Fibroblast of gingiva (primary cell): ENCODE measurements at places on chromosomes 6 and 20.

DNA sequence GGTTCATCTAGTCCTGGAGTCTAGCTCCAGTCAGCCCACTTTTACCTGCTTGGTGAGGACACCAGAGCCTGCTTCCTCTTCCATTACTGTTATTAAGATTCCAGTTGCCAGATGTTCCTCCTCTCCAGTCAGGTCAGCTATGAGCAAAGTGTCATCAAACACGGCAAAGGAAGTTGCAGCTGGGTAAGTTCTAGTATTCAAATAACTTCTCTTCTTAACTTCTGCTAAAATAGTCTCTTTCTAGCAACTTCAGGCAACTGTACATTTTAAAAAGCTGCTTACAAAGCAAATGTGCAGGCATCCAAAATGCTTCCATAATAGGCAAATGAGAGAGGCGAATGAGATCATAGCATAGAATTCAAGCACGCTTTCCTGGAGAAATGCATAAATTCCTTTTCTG is 18.4 kb upstream of the MRPS18A start:
- no peak for DNase-seq

- DNase-seq: no peak
Measured at GRCh38 chr6:163398815-163399214, 15.7 kb upstream of the QKI start.

DNA sequence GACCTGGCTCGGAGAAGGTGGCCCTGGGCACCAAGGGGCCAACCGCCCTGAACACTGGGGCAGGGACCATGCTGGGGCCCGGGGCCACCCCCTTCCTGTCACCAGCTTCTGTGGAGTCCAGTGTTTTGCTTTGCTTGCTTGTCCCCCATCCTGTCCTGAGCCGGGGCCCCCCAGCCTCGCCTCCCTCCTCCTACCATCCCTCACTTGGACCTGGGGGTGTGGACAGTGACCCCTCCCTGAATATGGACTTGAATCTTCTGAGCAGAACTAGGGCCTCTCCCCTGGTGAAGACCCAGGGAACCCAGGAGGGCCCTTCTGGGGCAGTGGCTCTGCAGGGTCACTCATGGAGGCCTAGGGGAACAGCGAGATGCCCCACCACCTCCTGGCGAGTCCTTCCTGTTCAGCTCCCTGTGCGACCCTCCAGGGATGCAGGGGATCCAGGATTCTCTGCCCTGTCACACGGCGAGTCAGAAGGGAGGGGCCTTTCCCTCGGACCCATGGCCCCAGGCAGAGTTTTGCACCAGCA is 41.6 kb downstream of the VSTM2L start:
- no peak for DNase-seq

DNA sequence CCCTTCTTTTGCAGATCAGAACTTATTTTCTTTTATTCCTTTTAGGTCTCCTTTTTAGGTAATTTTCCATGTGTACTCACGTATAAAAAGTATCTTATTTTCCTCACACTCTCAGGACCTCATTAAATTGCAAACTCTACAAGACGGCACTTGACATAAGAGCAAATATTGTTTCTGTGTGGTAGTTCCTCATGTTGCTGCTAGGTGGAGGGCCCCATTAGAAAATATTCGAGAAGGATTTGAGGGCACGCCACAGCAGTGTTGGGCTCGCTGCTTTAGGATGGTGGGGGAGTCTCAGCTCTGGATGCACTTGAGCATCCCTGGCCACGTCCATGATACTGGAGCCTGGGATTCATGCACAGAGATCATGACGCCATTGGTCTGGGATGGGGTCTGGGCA is 64.9 kb upstream of the ZFP64 start:
- no peak for DNase-seq

- no peak for DNase-seq
Measured at GRCh38 chr6:169779092-169779815, 27.8 kb downstream of the ERMARD start.

DNA sequence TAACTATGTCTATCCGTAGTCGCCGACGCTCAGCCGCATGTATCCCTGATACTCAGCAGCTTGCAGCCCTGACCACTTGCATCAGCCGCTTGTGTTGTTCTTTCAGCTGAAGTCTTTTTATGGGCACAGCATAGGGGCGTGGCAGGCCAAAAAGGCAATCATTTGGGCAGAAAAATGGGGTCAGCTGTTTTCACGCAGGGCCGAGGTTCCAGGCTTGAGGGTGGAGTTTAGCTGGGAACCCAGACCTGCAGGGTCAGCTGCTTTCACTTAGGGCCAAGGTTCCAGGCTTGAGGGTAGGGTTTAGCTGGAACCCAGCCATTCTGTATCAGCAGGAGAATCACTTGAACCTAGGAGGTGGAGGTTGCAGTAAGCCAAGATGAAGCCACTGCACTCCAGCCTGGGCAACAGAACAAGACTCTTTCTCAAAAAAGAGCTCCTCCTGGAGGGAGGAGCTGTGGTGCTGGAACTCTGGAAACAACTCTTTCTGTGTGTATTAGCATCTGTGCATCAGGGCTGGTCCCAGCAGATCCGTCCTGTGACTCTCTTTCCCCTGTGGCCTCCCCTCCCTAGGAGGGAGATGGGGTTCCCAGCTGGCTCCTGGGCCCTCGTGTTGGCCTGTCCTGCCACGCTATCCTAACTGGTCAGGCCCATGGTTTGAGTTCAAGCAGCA is 56.9 kb upstream of the PRND start:
- no peak for DNase-seq

- peak; percentile 22 for DNase-seq
Measured at GRCh38 chr20:39850246-39850645, 838.8 kb downstream of the MAFB start.

DNA sequence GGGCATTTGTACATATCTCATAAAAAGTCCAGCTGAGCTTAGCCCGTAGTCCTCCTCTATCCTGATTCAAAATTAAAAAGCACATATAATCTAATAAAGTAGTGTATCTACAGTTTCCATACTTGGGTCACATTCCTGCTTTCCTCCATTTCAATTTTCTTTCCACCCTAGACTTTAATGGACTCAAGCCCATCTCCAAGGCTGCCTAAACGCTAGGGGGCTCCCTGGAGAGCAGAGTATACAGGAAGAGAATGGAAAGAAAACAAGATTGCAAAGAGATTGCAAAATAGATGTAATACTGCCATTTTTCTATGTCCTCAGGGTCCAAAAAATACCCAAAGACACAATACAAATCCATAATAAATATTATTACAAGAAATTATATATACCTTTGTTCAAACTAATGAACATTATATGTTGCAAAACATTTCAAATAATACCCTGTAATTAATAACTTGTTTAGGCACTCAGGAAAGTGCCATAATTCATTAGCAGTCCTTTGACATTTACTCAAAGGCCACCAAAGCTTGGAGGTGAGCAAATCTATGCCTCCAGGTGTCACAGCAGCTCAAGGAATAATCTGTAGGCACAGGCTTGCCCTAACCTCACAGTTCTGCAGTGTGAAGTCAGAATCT is 2.4 kb upstream of the MCM3 start:
- DNase-seq: peak; percentile 59

DNA sequence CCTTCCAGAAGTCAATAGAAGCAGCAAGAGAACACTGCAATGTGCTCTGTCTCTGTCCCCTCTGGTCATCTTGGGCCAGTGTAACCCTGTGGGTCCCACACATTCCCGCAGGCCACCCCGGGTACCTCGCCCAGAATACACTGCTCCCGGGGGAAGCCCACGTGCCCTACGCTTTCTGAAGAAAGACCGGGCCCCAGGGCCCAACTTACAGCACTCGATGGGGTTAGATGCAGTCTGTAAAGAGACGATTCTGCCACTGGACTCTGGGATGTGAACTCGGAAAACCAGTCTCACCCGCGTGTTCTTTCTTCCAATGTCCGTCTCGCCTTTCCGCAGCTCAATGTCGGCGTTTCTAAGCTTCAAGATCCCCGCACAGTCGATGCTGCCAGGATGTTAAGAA is 68.7 kb downstream of the NFATC2 start:
- no peak for DNase-seq

DNA sequence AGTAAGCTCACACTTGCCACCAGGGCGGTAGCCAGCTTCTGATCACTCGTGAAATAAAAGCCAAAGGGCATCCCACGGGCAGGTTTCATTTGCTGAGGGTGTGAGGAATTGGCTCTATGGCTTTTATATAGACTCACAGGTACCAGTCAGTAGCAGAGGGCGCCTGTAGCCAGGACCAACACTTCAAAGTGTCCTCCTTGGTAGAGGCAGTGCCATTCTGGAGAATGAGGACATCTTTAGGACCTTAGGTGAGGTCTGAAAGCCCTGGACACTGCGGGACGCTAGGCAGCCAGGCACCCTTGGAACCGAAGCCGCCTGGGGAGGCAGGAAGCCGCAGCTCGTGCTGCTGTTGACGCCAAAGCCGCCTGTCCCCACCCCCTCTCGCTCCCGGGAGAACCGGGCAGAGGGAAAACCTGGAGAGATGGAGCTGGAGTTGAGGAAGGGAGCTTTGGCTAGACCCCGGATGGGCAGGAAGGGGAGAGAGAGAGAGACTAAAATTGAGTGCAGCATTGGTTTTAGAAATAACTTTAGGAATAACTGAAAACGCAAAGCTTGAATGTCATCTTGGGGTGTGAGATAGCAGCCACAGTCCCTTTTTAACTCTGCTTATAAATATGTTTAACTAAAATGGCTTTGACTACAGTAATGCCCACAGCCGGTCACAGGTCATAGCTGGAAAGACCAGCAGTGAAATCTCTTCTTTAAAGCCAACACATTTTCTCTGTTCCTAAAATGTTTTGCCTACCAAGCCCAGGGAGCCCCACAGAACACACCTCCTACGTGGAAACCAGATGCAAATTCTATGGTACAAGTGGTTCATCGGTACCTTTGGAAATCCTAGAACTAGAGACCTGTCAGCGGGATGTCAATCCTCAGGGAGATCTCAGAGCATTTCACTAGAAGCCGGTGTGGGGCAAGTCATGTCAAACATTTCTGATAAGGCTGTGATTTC is 128.5 kb upstream of the CDYL start:
- DNase-seq: peak; percentile 72

GRCh38 chr6:124927806-124928205 is 34.4 kb upstream of the RNF217 start:
- peak; percentile 8 for DNase-seq

GRCh38 chr20:41183831-41184230 is 46.5 kb downstream of the PLCG1 start:
- no peak for DNase-seq

DNA sequence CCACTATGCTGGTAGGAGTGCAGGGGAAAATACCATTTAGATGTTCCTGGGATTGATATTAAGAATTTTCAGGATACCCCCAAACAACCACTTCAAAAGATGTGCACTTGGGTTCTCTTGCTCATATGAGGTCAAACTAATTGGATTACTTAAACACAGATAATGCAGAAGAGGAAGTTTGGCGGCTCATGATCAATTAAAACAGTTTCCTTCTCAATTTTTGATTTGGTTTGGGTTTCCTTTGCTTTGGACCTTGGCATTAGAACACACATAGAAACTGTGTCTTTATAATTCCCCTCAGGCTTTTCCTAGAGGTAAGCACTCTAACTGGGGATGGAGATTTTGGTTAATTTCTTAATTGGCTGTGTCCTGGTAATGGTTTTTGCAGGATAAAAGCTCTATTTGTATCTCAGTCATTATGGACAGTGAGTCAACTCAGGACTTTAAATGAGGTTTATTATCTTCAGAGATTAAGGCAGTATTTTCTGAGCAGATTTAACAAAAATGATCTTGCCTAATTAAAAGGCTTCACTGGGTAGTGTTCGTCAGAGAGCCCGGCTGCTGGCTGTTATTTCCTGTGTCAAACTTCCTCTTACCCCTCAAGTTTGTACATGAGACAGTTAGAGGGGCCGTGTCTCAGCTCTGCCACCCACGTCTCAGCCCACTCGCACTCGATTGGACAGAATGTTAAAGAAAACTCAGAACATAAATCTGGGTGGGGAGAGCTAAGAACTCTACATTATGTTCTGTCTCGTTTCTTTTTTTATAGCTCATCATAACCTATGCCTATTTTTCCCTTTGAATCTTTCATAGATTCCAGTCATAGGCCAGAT is 50.3 kb upstream of the PREP start:
- no peak for DNase-seq

DNA sequence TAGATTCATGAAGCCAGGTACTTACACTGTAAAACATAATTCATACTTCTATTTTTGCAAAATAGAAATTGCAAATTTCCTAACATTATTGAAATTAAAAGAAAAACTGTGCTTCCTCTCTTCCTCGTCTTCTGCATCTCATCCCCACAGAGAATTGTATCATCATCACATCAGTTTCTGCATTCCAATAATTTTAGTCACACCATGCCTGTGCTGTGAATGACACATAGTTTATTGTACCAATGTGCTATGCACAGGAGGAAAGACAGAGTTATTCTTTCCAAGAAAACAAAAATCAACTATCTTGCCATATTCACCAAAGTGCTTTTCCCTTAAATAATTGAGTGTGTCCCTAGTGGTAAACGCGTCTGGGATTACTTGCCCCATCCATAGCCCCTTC is 38.1 kb upstream of the FAM135A start:
- DNase-seq: peak; percentile 10

DNA sequence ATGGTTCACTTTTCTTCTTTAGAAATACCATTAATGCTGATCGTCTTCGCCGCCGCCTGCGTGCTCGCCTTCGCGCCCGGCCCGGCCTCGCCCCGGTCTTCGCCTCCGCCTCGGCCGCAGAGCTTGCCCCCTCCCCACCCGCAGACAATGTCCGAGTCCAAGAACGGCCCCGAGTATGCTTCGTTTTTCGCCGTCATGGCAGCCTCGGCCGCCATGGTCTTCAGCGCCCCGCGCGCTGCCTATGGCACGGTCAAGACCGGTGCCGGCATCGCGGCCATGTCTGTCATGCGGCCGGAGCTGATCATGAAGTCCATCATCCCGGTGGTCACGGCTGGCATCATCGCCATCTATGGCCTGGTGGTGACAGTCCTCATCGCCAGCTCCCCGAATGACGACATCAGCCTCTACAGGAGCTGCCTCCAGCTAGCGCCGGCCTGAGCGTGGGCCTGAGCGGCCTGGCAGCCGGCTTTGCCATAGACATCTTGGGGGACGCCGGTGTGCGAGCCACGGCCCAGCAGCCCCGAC is 4.8 kb upstream of the PRPH2 start:
- DNase-seq: no peak

DNA sequence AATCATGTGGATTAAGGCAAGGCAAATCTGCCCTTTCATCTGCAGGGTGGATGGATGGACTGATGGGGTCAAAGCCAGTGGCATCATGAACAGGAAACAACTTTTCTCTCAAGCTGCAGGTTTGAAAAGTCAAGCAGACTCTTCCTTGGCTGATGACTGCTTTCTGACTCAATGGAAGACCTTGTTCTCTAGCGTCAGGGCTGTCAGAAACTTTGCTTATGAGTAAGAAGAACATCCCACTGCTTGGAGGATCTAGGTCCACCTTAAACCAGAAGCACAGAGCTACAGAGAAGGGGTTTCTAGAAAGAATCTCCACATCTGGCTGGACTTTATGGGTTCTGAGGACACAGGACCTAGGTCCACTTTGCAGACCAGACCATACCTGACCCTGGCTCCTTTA is 36.3 kb upstream of the CST5 start:
- no peak for DNase-seq

DNA sequence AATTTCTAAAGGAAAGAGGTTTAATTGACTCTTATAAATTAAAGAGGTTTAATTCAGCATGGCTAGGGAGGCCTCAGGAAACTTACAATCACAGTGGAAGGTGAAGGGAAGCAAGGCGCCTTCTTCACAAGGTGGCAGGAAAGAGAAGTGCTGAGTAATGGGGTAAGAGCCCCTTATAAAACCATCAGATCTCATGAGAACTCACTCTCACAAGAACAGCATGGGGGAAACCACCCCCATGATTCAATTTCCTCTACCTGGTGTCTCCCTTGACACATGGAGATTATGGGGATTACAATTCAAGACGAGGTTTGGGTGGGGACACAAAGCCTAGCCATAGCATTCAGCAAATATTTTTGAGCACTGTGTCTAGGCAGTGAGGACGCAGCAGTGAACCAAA is 3.9 kb upstream of the IPCEF1 start:
- DNase-seq: no peak

GRCh38 chr6:70725817-70726415 is 58.2 kb downstream of the SMAP1 start:
- peak; percentile 75 for DNase-seq
